ENCODE measurements at places on chromosomes 4 and X. TPM values are rescaled to one million over a fixed set of nuclear protein-coding genes. Genes with fewer than 3 reads are reported as not detected.

PABPC1L2B gene
- not detected for total RNA-seq

CLGN gene
- 5.3 TPM for total RNA-seq

RNF212 gene
- total RNA-seq, result 2.1 TPM

PCDH10 gene
- 0.13 TPM for total RNA-seq

MAMLD1 gene
- total RNA-seq, result 9.3 TPM

ZNF185 gene
- total RNA-seq, result 6.7 TPM

VEGFD gene
- total RNA-seq, result 0.23 TPM

ATP1B4 gene
- not detected for total RNA-seq

TAF7L gene
- not detected for total RNA-seq

SMARCA1 gene
- 46.0 TPM for total RNA-seq

TLR3 gene
- 0.25 TPM for total RNA-seq

EVC2 gene
- total RNA-seq, result 2.5 TPM

IL13RA1 gene
- total RNA-seq, result 55.3 TPM

PIR gene
- total RNA-seq, result 56.1 TPM

MAGEA2 gene
- not detected for total RNA-seq

NAT8L gene
- 14.7 TPM for total RNA-seq

PRKG2 gene
- 1.1 TPM for total RNA-seq

UGT2B11 gene
- 0.11 TPM for total RNA-seq

KIAA0232 gene
- 4.6 TPM for total RNA-seq

UNC5C gene
- not detected for total RNA-seq

TMSB4X gene
- total RNA-seq, result 8,579 TPM

MTNR1A gene
- total RNA-seq, result 0.64 TPM

XKRX gene
- total RNA-seq, result 0.29 TPM
